Stimulated activated naive CD4-positive, alpha-beta T cell (primary cell): ENCODE measurements at places on chromosomes 4 and X.

DNA sequence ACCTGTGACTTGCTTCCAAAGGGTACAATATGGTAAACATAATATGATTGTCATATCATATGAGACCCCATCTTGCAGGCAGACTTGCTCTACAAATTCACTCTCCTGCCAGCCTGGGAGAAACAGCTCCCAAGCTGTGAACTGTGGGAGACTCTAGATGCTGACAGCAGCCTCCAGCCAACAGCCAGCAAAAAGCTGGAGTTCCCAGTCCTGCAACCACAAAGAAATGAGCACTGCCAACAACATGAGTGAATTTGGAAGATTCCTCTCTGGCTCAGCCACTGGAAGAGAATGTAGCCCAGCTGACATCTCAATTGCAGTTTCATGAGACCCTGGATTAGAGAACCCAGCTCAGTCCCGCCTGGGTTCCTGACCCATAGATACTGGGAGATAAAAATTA is 145.4 kb downstream of the QDPR start:
- no peak for DNase-seq

- DNase-seq, result no peak
These were observed 30.8 kb downstream of the FRMPD3 start for GRCh38 chrX:107480272-107480671.

- DNase-seq, result no peak
These were observed 574 bp upstream of the MOB1B start for GRCh38 chr4:70901607-70901983.

DNA sequence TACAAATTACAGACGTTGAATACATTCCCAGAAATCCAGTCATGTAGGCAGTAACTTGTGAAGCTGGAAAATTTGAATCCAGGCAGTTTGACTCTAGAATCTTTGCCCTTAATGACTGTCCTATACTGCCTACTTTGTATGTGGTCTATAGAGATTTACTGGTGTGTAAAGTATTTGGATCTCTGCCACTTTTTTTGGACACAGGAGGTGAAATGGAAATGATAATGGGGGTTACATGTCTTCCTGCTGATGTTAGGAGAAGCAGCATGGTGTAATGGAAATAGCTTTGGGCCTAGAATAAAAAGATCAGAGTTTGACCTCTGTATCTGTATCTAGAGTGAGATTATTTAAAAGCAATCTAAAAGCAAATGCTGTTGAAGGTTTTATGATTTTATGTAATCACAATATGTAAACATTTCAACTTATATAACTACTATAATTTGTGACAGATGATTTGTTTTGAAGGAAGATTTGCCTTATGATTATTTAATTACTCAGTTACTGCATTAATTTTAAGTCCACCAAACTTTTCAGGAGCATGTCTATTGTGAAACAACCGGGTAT is 3.3 kb downstream of the COL4A5 start:
- DNase-seq, result no peak

GRCh38 chrX:40531056-40531826 is 49.5 kb upstream of the ATP6AP2 start:
- DNase-seq, result no peak

GRCh38 chr4:82561786-82562563 is at the start of gene TMEM150C:
TMEM150C (minus strand) TSS chr4:82561988; CDS start chr4:82504657, 57,331 bp downstream.
- DNase-seq, result no peak

DNA sequence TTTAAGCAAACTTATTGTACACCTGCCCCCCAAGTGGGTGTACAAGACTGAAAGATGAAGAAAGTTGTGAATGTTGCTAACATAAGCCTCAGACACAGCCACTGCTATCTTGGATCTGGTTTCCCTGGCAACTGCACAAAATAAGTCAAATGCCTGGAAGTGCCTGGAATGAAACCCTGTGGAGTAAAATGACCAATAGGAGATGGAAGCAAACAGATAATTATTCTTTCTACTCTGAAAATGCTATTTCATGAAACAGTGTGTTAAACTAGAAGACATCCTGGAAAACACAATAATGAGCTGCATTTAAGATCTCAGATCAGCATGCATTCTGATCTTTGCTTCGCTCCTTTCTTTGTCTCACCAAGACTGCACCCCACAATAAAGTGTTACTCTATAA is 1016.0 kb downstream of the ARAP2 start:
- no peak for DNase-seq

DNA sequence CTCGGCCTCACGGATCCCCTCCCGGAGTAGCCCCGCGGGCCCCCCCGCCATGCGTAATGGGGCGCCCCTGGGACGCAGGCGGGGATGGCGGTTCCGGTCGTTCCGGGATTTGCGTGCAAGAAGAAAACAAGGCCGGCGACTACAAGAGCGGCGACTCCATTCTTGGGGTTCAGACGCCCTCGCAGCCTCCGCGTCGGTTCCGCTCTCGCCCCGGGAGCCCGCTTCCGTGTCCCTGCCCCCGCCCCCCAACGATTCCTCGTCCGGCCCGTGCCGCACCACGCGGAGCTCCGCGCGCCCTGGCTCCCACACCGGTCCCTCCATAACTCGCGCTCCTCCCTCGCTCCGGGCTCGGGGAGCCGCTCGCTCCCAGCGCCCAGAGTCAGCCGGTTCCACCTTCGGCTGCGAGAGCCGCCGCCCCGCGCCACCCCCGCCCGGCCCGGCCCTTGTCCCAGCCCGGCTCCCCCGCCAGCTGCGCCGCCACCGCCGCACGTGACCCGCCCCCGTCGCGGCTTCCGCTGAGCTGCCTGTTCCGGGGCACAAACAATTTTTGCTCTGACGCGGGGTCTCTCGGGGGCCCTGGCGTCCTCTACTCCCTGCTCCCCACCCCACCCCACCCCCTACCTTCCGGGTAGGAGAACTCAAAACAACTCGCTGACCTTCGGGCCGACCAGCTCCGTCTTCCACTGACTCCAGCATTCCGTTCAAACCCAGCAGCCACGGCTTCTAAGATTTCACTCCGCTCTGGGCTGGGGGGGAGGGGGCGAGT is 78.8 kb upstream of the BCOR start:
- DNase-seq, result peak; percentile 67

- DNase-seq, result no peak
These were observed 129.6 kb downstream of the ZNF330 start for GRCh38 chr4:141350122-141350905.

DNA sequence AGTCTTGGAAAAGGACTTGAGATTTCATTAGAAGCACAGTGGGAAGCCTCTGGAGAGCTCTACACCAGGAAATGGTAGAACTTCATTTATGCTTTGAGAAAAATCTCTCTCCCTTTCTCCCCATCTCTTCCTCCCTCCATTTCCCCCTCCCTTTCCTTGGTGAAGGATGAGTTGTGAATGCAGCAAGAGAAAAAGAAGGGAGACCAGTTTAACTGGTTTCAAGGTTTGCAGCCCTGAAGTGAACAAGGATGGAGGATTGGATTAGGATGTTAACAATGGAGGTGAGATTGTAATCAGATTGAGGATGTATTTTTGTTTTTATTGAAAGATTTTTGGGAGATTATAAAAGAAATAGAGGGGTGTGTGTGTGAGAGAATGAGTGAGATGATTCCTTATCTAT is 99.5 kb downstream of the ANK2 start:
- no peak for DNase-seq

DNA sequence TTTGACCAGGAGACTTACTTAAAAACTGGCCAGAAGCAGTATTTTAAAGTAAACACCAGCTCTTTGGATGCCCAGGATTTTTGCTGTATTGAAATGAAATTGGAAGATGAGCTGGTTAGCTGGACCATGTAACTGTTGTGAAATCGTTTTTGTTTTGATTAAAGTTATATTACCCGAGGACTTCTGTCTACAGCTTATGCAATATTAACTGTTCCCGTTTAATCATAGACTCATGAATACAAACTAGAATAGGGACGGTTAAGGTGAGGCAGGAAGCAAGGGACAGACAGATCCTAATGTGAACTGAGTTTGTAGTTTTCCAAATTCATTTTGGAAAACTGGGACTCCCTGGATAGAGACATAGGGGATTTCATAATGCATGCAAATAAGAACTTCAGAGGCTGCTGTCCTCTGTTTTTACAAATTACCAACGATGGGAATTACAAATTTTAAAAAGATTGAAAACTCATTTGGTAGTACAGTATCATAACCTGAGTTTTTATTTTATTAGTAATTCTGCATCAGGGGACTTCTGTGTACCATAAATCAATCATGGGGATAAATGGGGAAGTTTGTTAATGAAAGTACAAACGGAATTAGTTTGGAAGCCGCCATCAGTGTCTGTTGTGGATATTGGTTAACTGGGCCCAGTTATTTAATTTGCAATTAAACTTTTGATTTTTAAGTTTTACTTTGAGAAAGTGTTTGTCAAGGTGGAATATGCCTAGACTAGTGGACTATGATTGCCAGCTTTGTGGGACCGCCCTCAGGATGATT is 304.4 kb downstream of the AFF2 start:
- DNase-seq, result no peak

DNA sequence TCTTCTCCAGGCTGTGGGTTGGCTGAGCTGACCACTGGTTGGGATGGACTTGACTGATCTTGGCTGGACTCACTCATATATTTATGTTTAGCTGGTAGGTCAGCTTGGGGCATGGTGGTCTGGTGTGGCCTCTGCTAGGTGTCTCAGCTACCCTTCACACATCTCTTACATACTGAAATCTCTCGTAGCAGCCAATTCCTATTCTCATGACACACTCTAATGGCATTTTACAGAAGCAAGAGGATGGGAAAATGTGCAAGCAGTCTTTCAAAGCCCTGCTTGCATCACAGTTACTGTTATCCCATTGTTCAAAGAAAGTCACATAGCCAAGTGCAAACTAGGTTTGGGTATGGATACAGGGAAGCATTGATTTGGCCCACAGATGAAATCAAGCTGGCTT is 55.5 kb upstream of the PCDH18 start:
- DNase-seq, result no peak

DNA sequence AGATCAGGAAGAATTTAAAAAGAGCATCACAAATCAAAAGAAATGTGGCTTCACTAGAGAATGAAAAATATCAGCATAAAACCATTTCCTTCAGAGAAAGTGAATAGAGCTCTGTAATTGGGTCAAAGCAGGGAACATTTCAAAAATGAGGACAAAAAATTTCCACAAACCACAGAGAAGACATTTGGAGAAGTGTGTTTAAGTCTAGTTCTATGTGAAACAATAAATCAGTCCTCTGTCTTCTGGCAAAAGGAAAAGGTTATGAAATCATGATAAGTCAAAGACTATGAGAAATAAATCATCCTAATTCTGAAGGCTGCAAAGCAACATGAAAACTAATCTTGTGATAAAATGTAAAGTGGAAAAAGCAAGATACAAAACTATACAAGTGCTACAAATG is 27.9 kb downstream of the SMPX start:
- DNase-seq, result no peak

GRCh38 chr4:153039542-153040185 is 103.5 kb downstream of the FHDC1 start:
- DNase-seq, result no peak
